ENCODE measurements at places on chromosomes 5 and 9.

GRCh38 chr5:159393854-159394274 is 63.6 kb upstream of the IL12B start:
- no peak for DNase-seq

GRCh38 chr5:10315201-10315600 is 7.5 kb upstream of the CMBL start:
- no peak for DNase-seq

GRCh38 chr5:83787631-83788030 is 67.0 kb upstream of the HAPLN1 start:
- DNase-seq: no peak

- no peak for DNase-seq
These were observed 6.6 kb downstream of the FBP1 start for GRCh38 chr9:94632737-94633136.

DNA sequence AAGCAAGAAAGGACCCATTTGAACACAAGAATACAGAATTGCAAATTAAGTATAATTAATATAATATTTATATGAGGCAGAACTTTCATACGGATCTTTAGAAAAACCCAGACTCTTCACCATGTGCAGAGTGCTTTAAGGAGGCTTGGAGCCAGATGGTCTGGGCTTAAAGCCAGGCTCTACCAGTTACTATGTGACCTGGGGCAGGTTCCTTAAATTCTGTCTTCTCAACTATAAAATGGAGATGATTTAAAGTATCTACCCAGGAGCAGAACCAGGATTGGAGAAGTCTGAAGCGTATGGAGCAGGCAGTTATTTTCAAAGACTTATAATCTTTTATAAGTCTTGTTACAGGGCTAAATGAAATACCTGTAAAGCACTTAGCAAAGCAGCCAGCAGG is 202.1 kb downstream of the TSSK1B start:
- DNase-seq: no peak

GRCh38 chr5:151584057-151584937 is 6.8 kb downstream of the FAT2 start:
- DNase-seq: no peak

DNA sequence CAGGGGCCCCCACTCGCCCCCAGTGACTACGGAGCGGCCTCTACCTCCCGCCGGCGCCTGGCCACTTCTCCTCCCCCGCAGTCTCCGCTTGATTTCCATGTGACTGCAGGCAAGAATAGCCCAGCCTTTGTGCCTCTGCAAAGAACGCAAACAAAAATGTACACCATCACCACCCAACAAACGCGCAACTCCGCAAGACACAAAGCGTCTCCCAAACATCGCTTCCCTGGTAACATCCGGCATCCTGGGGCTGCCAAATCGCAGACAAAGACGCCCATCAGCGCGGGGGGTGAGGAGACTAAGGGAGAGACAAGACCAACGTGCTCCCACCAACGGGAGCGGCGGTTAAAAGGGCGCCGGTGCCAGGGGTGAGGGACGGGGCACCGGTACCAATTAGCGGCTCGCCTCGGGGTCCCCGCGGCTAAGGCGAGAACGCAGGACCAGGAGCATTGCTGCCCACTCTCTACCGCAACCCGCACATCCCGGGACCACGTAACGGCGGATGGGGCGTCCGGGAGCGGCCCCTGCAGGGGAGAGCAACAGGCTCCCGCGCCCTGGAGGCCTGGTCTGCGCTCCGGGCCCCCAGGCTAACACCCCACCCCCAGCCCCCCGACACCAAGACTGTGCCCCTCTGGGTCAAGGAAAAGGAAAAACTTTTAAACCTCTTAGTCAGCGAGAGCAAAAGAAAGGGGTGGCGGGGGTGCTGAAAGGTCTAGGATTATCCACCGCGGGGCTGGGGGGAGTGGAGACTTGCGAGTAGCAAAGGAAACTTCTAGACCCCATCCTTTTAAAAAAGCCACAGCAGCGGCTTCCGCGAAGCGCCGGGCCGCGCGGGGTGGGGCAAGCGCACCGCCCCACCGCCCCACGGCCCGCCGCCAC is 885 bp downstream of the MPDZ start:
- no peak for DNase-seq

DNA sequence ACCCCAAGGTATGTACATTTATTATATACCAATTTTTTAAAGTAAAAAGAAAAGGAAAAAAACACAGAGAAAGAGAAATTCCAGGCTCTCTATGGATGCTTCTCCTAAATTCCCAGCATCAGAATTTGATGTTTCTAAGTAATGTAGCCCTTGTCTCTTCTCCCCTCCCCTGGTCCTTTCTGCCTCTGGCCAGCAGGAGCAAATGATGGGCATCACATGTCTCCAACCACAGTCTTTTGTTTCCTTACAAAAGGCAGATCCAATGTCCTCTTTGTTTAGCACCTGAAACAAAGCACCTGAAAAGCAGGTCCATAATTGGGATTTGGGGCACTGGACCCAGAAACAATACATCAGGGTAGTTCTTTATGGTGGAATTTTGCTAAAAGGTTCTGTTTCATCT is 50.4 kb upstream of the APC start:
- no peak for DNase-seq

- DNase-seq: no peak
These were observed 835 bp upstream of the DND1 start for GRCh38 chr5:140674211-140674610.

- DNase-seq: no peak
These were observed 55.1 kb downstream of the ZNF354C start for GRCh38 chr5:179115307-179115706.

DNA sequence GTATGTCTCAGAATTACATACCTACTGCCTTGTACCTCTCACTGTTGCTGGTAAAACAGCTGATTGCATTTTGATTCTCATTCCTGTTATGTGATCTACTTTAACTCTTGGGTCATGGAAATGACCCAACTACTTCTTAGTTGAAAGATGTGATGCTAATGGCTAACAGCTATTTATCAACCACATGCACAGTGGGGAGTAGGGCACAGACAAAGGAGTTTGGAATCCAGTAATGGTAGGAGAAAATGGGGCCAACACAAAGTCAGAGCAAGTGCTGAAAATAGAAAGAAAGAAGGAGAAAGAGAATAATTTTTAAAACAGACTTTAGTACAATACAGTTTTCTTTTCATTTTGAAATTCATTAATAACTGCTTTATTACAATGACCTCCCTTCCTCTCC is 241.0 kb downstream of the PTPRD start:
- no peak for DNase-seq

GRCh38 chr5:174057206-174057605 is 11.7 kb downstream of the NSG2 start:
- DNase-seq: no peak

- DNase-seq: no peak
These were observed 16.0 kb downstream of the TEK start for GRCh38 chr9:27125030-27125429.

- no peak for DNase-seq
These were observed 49.8 kb downstream of the SYK start for GRCh38 chr9:90851444-90851843.

DNA sequence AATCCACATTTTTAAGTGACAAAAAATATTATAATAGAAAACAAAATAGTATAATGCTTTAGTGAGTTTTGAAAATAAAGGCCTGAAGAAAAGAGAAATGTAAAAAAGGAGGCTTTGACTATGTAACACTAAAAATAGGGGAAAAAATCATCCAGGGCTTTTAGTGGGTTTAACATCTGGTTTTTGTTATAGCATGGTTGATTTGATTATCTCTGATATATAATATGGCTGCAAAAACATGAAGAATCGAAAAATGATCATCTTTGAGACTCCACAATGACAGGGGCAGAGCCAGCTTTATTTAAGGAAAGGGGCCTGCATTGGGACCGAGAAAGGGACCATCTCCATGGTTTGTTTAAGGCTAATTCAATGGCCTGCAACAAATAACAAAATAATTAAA is 393.8 kb downstream of the PLK2 start:
- DNase-seq: no peak

GRCh38 chr5:157459715-157460599 is at the start of gene NIPAL4:
Gene NIPAL4, plus strand, starts transcription at chr5:157460213. Its CDS starts 108 bp downstream, at chr5:157460321.
- DNase-seq: no peak

- DNase-seq: no peak
These were observed 31.2 kb upstream of the AFAP1L1 start for GRCh38 chr5:149240354-149240998.

GRCh38 chr9:91291866-91292265 is 69.9 kb downstream of the AUH start:
- no peak for DNase-seq

GRCh38 chr9:116843863-116844620 is 156.9 kb downstream of the TRIM32 start:
- DNase-seq: no peak

DNA sequence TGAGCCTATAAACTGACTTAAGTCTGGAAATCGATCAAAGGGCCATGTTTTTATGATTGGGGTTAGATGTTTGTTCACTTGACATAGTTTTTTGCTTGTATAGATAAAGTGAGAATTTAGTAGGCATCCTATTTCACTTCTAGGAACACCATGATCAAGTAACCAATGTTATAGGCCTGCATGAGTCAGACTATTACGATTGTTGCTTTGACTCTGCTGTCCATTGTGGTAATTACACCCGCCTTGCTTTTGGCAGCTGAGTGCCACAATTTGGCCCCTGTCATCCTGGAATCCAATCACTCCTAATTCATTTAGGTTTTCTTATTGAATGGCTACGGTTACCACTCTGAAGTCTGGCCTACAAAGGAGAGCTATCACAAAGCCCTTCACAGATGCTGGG is 67.8 kb upstream of the IL33 start:
- no peak for DNase-seq

DNA sequence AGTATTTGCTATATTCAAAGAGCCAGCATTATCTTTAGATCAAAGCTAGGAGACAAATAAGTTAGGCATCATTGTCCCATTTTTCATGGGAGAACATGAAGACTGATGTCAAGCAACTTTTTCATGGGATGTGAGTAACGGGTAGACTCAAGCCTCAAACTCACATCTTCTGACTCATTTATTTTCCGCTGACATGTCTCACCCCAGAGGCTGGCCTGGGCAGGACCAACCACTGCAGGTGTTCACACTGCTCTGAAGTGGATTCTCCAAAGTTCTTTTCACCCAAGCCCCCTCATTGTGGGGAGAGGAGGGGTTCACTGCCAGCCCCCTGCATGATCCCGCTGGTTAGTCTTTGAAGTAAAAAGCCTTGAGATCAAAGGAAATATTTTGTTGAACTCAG is 34.9 kb upstream of the BASP1 start:
- no peak for DNase-seq

DNA sequence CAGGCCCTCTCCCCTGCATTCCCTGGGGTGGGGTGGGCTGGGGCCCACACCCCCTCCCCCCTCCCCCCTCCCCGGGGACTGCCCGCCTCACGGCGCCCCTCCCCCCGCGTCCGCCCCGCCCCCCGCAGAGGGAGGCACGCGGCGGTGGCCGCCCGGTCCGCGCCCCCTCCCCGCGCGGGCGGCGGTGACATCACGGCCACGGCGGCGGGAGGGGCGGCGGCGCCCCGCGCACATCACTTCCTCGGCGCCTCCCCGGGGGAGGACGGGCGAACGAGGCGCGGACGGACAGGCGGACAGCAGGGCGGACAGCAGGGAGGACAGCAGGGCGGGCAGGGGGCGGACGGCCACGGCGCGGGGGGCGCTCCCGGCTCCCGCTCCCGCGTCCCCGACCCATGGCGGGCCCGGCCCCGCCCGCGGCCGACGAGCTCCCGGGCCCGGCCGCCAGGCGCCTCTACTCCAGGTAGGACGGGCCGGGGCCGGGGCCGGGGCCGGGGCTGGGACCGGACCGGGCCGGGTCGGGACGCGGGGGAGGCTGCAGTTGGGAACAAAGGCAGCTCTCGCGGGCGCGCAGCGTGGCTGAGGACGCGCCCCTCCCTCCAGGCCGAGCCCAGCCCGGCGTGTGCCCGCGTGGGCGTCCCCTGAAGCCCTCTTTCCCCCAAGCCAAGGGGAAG is at the start of gene GPSM1:
Gene GPSM1 (plus strand): TSS at position 236 of the 671 bp plus-strand sequence. CDS start 157 bp downstream, at position 393.
- DNase-seq: no peak

GRCh38 chr9:1236061-1236460 is 185.9 kb downstream of the DMRT2 start:
- no peak for DNase-seq

- DNase-seq: no peak
These were observed 1983.5 kb upstream of the C9orf72 start for GRCh38 chr9:29556746-29557145.

DNA sequence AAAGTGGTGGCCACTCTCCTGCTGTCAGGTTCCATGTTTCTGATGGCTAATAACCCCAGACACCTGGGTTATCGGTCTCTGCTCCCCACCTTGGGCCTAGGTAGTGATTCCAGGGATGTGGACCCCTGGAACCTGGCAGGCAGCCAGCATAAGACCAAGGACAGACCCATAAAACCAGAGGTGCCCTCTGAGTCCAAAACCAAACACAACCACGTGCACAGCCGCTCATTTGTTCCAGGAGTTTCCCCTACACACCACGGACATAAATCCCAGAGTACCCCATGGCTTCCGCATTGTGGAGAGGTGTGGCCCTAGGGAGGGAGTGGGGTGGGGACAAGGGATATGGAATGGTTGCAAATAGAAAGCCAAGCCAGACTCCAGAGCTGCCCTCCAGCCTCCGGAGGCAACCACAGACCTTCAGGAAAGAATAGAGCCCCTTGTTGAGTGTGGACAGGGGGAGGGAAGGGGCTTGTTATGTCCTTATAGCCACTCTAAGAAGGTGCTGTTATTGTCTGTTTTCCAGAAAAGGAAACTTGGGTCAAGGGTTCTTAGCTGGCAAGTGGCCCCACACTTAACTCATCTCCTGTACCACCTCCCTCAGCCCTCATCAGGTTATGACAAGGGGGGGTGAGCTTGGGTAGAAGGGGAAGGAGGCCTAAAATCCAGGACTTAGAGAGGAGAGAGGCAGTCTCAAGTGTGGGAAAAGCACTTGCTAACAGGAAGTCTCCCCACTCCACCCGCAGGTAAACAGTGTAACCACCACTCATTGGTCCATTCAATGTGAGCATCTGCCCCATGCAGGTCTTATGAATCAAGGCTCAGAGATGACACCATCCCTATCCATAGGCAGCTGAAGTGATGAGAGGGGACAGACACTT is 23.6 kb upstream of the CYSTM1 start:
- no peak for DNase-seq

GRCh38 chr5:169161022-169161680 is 139.8 kb downstream of the SLIT3 start:
- DNase-seq: no peak

GRCh38 chr9:117453737-117454136 is 38.9 kb upstream of the ASTN2 start:
- DNase-seq: no peak

DNA sequence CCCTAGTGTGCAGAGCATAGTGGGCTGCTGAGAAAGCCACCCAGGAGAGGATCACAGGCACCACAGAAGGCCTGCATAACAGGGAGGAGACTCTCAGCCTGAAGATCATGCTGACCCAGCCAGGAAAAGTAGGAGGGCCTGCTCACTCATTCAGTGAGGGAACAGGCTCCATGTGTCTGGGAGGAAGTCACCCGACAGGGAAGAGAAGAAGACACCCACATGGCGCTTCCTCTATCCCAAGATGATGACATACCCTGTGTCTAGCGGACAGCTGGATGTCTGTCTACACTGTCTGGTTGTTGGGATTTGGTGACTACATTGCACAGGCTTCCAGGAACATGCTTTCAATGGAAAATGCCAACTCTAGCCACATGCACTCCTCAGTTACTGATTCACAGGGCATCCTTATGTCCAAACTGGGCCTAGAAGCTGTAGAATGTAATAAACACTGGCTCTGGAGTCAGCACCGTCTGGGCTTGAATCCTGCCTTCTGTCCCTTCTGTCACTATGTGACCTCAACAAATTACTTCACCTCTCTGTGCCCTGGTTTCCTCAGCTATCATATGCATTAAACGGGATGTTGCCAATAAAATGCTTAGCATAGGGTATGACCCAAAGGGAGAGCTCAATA is 47.6 kb downstream of the KLHL3 start:
- no peak for DNase-seq
